Neural progenitor cell (in vitro differentiated cells): ENCODE measurements at places on chromosomes 2 and 18.

GRCh38 chr2:100818606-100819369, 1.2 kb upstream of the NPAS2 start:
- H3K27ac ChIP-seq = no peak overlapping the region
- peak; percentile 83 for DNase-seq
- peaks cover 75% of the 10 kb centered on the region for H3K27me3 ChIP-seq
- H3K36me3 ChIP-seq = no peaks in the 10 kb centered on the region

DNA sequence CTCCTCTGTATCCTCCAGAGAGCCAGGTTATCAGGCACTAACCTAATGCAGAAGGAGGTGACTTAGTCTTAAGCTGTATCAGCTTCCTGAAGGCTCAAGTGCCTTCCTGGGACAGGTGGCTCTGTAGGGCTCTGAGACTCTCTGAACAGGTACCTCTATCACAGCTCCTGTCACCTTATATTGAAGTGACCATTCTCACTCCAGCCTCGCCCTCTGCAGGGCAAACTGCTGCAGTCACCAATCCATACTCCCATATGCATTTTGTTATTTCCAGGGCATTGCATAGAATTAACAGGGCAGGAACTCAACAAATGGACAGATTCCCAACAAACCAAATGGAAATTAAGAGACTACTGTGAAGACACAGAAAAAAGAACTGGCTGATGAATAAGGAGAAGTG, 203.0 kb upstream of the REV1 start:
- no peaks in the 10 kb centered on the region for H3K27me3 ChIP-seq
- H3K27ac ChIP-seq = no peak overlapping the region
- DNase-seq = no peak
- H3K4me1 ChIP-seq = no peaks in the 10 kb centered on the region
- no peak overlapping the region for H3K4me3 ChIP-seq
- H3K36me3 ChIP-seq = no peaks in the 10 kb centered on the region

DNA sequence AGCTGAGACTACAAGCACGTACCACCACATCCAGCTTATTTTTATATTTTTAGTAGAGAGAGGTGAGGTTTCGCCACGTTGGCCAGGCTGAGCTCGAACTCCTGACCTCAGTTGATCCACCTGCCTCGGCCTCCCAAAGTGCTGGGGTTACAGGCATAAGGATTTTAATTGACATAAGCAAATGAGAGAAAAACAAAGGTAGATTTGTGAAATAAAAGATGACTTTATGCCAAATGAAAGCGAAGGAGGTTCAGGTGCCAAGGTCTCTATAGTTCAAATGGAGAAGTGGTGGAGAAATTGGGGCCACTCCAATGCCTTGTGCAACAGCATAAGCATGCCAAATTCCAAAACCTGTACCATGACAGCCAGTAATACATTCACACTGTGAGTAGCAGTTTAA, 180.6 kb downstream of the MREG start:
- no peak overlapping the region for H3K4me3 ChIP-seq
- no peaks in the 10 kb centered on the region for H3K27me3 ChIP-seq
- H3K36me3 ChIP-seq = no peaks in the 10 kb centered on the region
- no peak for DNase-seq
- H3K4me1 ChIP-seq = peaks cover 7% of the 10 kb centered on the region

DNA sequence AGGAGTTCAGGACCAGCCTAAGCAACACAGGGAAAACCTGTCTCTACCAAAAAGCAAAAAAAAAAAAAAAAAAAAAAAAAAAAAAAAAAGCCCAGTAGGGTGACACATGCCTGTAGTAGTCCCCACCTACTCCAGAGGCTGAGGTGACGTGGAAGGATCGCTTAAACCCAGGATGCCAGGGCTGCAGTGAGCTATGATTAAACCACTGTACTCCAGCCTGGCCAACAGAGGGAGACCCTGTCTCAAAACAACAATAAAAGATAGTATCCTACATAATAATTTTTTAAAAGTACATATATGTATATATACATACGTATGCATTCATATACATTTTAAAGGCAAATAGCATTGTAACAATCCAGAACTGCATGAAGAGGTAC, 51.7 kb downstream of the SOS1 start:
- DNase-seq = peak; percentile 6
- no peak overlapping the region for H3K27ac ChIP-seq
- no peaks in the 10 kb centered on the region for H3K36me3 ChIP-seq

DNA sequence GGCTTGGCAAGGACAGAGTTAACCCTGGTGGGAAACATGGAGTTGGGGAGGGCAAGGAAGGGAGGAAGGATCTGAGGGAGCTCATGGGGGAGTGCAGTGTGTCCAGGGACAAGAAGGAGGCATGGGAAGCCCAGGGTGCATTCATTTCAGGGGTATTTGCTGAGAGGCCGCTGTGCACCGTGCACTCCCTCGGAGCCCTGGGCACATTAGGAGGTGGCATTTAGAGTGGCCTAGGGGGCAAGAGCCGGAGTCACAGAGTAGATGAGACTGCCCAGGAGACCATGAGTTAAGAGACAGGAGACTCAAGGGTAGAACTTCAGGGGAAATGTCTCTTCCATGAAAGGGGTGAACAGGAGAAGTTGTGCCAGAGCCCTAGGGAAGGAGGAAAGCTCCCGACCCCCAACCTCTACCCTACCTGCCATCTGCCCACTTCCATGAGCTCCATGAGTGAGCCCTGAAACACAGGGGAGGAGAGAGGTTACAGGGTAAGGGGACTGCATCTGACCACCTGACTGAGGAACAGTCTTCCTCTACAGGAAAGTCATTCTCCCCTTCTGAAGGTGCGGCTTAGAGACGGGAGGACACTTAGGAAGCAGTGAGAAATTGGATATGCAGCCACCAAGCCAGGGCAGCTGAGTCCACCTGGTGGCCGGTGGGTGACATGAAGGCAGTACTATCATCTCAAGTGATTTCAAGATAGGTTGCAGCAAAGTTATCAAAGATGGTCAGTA, 58.5 kb upstream of the COPS8 start:
- H3K27me3 ChIP-seq = no peaks in the 10 kb centered on the region
- no peak overlapping the region for H3K4me3 ChIP-seq
- no peak overlapping the region for H3K27ac ChIP-seq
- H3K36me3 ChIP-seq = no peaks in the 10 kb centered on the region
- peak; percentile 83 for DNase-seq

DNA sequence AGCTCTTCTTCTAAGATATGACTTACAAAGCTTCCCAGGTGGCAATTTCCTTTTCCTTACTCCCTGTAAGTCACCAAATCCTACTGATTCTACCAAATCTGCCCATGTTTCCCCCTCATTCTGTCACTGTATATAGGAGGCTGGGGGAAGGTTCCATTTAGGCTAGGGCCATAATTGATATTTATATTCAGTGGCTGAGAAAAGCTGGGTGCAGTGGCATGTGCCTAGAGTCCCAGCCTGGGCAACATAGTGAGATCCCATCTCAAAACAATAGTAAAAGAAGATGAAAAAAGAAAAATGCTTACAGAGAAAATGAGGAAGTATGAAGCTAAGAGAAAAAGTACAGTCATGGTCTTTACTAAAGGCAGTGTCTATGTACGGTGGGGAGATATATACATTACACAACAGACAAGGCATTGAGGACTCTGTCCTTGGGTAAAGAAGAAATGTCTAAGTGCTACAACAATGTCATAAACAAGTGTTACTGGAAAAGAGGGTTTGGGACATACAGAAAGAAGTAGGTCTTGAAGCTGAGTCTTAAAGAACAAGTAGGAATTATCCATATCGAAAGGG, 4.8 kb downstream of the CWC22 start:
- H3K4me3 ChIP-seq = no peak overlapping the region
- DNase-seq = no peak
- H3K27ac ChIP-seq = no peak overlapping the region
- no peaks in the 10 kb centered on the region for H3K36me3 ChIP-seq
- H3K27me3 ChIP-seq = no peaks in the 10 kb centered on the region

DNA sequence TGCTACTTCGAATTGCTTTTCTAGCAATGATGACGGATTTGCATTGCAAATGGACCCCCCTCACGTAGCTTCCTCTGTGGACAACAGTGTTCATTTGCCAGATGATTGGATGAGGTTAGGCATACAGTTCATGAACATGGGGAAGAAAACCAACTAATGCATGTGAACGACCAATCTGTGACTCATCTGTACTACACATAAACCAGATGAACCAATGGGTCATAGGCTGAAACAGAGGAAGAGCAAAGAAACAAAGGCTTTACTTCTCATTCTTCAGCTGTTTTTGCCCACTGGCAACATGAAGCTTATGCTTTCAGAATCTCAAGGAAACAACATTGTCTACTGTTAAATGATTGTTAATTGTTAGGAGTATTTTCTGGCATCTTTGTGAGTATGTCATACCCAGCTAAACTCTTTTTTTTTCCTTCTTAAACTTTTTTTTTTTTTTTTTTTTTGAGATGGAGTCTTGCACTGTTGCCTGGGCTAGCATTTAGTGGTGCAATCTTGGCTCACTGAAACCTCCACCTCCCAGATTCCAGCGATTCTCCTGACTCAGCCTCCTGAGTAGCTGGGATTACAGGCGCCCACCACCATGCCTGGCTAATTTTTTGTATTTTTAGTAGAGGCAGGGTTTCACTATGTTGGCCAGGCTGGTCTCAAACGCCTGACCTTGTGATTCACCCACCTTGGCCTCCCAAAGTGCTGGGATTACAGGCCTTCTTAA, 35.5 kb downstream of the EFEMP1 start:
- no peak for DNase-seq
- H3K36me3 ChIP-seq = no peaks in the 10 kb centered on the region
- no peaks in the 10 kb centered on the region for H3K27me3 ChIP-seq
- H3K4me3 ChIP-seq = no peak overlapping the region

DNA sequence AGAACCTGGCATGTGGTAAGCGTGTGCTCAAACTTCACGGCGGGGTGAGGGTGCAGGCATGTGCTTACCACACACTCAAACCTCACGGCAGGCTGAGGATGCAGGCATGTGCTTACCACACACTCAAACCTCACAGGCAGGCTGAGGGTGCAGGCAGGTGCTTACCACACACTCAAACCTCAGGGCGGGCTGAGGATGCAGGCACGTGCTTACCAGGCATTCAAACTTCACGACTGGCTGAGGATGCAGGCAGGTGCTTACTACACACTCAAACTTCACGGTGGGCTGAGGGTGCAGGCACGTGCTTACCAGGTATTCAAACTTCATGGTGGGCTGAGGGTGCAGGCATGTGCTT, 105.0 kb upstream of the ALKAL2 start:
- H3K27ac ChIP-seq = no peak overlapping the region
- no peak overlapping the region for H3K4me3 ChIP-seq
- peaks cover 5% of the 10 kb centered on the region for H3K4me1 ChIP-seq
- no peaks in the 10 kb centered on the region for H3K27me3 ChIP-seq
